ENCODE measurements at places on chromosomes 13 and 19.
A peak's percentile ranks its signal among the peaks of the same experiment; 100 is the strongest.

DNA sequence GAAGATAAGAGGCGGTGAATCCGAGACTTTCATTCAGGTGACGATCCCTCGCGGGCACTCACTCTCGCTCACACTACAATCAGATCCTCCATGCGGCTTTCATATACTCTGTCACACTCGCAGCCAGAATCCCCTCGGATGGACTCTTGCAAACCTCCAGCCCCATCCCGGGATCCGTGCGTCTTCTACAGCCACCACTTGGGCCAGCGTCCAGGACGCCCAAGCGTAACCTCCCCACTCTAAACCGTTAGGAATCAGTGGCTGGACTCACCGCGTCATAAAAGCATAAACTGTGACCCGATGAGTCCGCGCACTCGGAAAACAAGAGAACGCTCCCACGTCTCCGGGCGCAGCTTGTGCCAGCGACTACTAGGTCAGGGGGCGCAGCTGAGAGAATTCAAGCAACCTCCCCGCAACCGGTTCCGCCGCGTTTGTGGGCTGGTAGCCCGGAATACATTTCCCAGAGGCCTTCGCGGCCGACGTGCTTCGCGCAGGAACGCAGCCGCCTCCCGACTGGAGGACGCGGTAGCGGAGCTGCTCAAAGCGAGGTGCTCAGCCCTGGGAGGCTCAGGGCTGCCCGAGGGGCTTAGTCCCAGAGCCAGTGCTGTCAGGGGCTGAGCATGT is 27.6 kb downstream of the ZNF607 start:
- DNase-seq = peak; percentile 44

- DNase-seq = no peak
These were observed 12.3 kb downstream of the ATP7B start for GRCh38 chr13:51998723-51999509.

- no peak for DNase-seq
These were observed 2.1 kb downstream of the NECTIN2 start for GRCh38 chr19:44848036-44848811.

GRCh38 chr13:34358811-34359513 is 541.0 kb downstream of the RFC3 start:
- DNase-seq = no peak

DNA sequence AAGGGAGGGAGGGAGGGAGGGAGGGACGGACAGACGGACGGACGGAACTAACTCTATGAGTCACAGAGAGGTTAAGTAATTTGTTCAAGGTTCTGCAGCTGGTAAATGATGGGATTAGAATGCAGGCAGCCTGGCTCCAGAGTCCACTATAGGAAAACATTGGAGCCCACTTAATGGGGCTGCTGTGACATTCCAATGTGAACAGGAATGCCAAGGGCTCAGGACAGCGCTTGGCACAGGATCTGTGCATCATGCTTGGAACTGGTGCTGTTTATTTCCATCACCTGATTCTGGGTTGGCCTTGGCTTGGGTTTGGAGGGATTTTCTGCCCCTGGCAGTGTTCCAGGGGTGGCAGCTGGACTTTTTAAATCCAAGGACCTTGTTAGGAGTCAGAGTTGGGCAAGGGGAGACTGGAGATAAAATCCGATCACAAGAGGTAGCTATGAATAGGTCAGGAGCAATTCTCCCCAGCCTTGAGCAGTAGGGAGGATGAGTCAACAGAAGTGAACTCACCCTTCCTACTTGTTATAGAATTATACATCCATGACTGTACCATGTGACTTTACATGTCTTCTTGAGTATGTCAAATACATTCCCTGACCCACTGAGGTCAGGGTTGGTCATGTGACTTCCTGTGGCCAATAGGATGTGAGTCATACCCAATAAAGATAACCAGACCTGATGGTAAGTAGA is 7.8 kb upstream of the HIF3A start:
- no peak for DNase-seq

- no peak for DNase-seq
These were observed 18.7 kb downstream of the SUPT20H start for GRCh38 chr13:37040789-37041188.

DNA sequence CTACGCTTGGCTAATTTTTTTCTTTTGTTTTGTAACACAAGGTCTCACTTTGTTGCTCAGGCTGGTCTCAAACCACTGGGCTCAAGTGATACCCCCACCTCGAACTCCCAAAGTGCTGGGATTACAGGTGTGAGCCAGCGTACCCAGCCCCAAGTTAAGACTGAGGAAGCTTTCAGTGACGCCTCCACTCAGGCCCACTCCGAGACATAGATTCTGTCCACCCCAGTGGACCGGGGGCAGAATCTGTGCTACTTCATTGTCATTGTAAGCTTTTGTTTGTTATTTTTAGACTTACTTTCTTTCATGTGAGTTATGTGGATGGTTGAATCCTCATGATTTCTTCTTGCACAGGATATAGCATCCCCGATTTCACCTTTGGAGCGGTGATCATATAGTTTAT is 156.9 kb upstream of the TSHZ3 start:
- no peak for DNase-seq

GRCh38 chr19:54152267-54152666 is 7.3 kb downstream of the LENG1 start:
- no peak for DNase-seq

DNA sequence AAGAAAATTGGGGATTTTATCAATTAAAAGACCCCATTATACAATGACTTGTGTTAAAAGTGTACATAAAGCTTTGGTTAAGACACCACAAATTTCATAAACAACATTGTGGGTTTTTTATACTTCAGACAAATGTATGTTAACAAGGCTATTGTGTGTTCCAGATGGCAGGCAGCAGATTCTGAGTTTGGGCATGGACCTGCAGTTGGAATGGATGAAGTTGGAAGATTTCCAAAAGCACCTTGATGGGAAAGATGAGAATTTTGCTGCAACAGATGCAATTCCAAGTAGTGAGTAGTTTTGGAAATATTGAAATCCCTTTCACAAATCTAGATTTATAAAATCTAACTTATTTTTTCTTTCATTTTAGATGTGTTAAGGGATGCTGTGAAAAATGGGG is 25.4 kb downstream of the MPHOSPH8 start:
- DNase-seq = no peak

- DNase-seq = no peak
These were observed 5.7 kb upstream of the GMIP start for GRCh38 chr19:19649155-19649554.

GRCh38 chr19:50198431-50199258 is 4.8 kb upstream of the MYH14 start:
- DNase-seq = no peak

DNA sequence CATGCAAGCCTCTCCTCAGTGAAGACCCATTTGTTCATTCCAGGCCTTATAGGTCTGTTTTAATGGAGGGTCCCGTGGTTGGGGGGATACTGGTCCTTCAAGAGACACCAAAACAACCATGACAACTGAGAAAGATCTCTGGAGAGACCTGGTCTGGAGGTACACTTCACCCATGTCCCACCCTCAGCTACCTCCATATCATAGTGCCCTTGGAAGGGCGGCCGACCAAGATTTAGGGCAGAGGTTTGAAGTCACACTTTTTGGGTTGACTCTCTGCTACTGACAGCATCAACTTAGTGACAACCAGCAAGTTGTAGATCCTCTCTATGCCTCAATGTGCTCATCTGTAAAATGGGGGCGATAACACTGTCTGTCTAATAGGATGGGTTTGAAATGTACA is 177.3 kb downstream of the TSHZ3 start:
- no peak for DNase-seq

DNA sequence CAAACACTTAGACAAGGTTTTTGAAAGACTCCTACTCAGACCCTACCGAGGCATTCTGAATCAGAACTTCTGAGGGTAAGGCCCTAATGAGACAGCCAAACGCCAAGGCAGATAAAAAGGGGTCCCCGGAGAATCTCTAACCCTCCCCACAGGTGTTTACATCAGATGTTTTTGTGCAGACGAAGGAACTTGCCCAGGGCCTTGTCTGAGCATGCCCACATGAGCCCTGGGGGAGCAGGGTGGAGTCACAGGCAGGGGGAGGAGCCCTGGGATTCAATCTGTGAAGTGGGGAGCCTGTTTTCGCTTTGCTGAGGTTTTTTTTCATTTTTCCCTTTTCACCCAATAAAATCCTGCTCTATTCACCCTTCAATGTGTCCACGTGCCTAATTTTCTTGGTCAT is 61.6 kb upstream of the MED4 start:
- DNase-seq = no peak

GRCh38 chr19:40550951-40551350 is 25.7 kb upstream of the SHKBP1 start:
- no peak for DNase-seq

DNA sequence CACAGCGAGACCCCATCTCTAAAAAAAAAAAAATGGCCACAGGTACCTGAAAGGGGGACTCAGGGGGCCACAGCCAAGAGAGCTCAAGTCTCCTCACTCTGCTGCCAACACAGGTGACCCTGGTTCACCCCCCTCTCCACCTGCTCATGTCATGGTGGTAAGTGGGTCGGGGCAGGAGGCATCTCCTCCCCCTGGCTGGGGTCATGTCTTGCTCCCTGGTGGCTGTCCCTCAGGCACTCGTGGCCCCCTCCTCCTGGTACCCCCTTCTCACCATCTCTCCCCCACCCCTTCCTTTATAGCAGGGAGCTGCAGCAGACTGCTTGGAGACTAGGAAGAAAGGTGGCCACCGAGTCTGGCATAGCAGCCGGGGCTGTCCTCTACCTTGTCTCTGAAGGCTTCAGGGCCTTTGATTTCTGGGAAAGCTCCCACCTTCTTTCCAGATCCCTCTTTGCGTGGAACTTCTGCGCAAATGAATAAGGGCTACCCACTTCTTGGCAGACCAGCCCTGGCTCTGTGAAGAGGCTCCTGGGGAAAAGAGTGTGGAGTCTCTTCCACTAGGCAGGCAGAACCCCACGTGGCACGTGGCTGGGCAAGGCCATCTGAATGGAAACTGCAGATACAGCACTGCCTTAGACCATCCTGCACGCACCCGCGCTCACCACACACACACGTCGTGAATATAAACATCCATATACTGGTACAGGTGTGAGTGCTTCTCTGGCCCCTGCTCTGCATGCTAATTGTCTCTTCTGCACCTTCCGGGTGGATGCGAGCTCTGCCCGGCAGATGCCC is 20.1 kb upstream of the MIER2 start:
- no peak for DNase-seq

DNA sequence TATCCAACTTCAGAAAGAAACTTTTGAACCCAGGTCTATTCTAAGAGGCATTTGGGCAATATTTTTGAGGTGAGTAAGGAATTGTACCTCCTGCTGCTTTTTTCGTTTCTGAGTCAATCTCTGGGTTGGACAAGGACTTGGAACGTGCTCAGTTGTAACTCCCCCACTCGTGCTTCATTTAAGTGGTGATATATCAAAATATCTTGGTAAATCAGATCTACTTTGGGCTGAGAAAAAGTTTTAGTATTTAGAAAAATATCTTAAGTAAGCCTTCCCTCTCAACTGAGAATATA is 728.9 kb downstream of the EFNB2 start:
- no peak for DNase-seq

DNA sequence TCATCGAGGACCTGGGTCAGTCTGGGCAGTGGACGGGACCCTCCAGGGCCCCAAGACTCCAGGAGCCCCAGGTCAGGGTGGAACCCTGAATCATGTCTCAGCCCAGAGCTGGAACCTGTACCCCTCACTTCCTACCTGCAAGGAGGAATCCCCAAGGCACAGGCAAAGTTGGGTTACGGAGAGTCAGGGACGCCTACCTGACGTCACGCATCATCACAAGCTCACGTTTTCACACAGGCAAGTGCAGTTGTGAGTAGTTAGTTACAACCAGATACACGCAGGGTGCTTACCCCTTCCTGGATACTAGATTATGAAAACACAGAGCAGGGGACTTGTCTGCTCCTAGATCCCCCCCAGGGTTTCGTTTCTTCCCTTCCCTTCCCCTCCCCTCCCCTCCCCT is 1.9 kb downstream of the RETN start:
- DNase-seq = no peak

DNA sequence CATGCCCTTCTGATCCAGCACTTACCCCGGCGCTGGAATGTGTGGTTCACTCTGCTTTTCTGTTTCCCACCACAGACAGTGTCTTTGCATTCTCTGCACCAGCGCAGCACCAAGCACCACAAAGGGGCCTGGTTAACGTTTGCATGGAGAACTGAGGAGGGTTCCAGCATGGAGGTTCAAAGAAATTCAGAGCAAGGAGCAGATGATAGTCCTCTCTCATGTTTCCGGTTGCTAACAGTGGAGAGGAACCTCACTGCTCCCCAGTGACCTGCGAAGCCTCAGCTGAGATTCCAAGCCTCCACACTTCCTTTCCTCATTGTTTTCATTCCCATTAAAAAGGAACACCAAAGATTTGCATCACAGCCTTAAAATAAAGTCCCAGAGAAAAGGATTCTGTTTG is 99.7 kb downstream of the STARD13 start:
- DNase-seq = no peak

DNA sequence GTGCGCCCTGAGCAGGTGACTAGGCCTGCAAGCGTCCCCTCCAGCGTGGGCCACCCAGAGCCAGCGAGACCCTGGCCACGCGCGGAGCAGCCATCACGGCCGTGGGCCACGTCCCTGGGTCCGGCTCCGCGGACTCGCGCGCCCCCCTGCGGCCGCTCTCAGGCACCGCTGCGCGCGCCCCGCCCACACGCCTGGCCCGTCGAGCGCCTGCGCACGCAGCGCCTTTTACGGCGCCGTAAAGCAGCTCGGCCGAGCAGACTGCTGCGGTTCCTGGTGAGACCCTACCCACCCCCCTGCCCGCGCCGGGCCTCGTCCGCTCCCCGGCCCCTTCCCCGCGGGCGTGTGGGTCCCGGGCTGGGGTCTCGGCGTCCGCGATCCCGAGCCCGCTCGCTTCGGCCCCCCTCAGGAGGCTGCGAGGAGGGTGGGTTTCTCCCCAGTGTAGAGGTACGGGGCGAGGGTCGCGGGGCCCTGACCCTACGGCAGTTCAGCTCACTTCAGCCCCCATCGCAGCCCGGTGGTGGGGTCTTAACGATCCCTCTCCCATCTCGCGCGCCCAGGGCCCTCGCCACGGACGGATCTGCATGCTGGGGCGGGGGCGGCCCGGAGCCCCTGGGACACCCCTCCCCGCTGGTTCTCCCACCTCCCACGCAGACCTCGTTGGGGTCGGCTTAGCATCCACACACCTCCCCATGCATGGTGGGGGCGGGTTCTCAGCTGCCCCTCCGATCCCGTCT is at the start of gene TRAPPC5:
TRAPPC5 (plus strand) TSS at position 228 of the 734 bp plus-strand sequence. CDS start 1,421 bp downstream, outside the sequence.
- DNase-seq = peak; percentile 41

GRCh38 chr19:10266706-10267105 is 4.2 kb upstream of the ICAM1 start:
- no peak for DNase-seq

DNA sequence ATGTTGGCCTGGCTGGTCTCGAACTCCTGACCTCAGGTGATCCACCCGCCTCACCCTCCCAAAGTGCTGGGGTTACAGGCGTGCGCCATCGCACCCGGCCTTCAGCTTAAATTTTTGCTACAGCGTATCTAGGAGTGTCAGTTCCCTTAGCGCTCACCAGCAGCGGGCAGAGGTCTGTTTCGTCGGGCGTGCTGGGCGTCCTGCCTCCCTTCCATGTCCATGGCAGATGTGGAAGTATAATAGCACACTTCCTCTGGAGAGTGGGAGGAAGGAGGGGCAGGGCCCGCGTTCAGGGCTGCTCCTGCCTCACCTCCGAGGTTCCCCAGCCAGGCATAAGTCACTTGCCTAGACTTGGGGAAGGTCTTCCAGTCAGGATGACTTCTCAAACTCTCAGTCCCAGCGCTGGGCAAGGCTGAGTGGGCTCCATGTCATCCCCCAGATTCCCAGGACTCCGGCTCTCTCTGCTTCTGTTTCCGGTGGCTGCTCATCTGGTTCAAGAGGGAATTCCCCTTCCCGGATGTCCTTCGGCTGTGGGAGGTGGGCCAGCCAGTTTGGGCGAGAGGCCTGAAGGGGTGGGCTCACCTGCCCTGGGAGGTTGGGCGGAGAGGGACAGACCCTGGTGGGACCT is 9.5 kb downstream of the IL4I1 start:
- no peak for DNase-seq
